ENCODE measurements at places on chromosomes 3 and 15. TPM values are rescaled to one million over a fixed set of nuclear protein-coding genes. Genes with fewer than 3 reads are reported as not detected.

CYP1A2 gene
- not detected for total RNA-seq

WDR49 gene
- 0.53 TPM for total RNA-seq

DNA sequence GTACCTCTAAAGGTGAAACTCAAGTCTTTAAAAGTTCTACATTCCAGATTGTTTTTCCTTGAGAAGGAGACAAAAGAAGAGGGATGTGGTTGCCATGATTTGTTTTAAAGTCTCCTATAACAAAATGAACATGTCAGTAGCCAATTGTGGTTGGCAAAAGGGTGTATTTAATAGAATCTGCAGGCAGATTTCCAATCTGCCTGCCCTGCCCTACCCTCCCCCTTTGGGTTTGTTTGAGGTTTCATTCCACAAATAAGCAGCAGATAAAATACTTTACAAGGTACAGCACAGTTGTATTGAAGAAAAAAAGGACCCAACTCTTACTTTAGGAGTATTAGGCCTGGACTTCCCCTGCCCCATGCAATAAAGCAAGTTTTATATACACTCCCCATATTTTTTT is 59.5 kb downstream of the MLH1 start:
- no peaks in the 10 kb centered on the region for H3K4me1 ChIP-seq
- peaks cover 50% of the 10 kb centered on the region for H3K36me3 ChIP-seq
- no peak overlapping the region for H3K27ac ChIP-seq
- H3K27me3 ChIP-seq, result no peaks in the 10 kb centered on the region

GRCh38 chr15:74901612-74902063 is 5.0 kb downstream of the FAM219B start:
- DNase-seq, result peak; percentile 73
- H3K36me3 ChIP-seq, result peaks cover 51% of the 10 kb centered on the region
- peak overlapping the region; percentile 39 for H3K27ac ChIP-seq
- peaks cover 37% of the 10 kb centered on the region for H3K4me1 ChIP-seq

GRCh38 chr3:47601281-47601680 is 22.6 kb upstream of the CSPG5 start:
- no peak overlapping the region for H3K27ac ChIP-seq
- DNase-seq, result no peak

DNA sequence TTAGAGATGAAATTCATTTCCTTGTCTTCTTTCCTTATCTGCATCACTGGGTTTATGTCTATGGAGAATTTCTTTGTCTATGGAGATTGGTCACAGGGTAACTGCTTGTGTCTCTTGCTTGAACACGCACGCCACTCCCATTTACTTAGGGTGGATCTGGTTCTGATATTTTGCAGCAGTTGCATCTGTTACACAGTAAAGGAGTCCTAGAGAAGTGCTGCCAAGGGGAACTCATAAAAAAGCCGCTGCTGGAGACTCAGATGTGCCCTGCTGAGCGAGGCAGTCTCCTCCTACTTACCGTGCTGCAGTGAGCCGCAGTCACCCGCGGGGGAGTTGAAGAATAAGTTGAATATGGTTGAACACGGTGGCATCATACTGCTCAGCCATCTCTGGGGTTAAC is 105.2 kb upstream of the KLHL25 start:
- peaks cover 6% of the 10 kb centered on the region for H3K27me3 ChIP-seq
- H3K36me3 ChIP-seq, result no peaks in the 10 kb centered on the region
- H3K4me1 ChIP-seq, result no peaks in the 10 kb centered on the region
- DNase-seq, result no peak
- H3K4me3 ChIP-seq, result no peak overlapping the region
- no peak overlapping the region for H3K27ac ChIP-seq

DNA sequence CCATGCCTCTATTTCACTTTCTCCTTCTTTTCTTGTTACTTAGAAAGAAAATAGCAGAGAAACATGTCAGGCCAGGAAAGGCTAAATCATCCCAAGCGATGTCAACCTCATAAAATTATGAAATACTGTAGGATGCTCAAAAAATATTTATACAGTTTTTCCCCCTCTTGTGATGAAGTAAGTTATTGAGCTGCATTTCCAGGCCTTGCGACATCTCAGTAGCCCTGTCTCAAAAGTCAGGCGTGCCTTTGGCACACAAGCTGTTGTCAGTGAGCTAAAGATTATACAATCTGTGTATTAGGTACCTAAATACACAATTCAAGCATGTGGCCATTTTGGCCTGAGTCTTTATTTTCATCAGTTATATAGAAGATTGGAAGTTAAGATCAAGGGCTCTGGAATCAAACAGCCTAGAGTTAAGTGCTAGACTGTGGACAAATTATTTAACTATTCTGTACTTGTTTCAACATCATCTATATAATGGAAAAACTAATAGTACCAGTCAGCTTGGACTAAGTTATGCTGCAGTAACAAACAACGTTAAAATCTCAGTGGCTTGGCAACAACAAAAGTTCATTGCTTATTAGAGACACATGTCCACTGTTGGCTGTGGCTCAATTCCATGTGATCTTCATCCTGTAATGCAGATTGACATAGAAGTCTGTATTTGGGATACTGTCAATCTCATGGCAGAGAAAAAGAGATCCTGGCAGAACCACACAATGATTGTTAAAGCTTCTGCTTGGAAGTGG is 406.4 kb upstream of the PROK2 start:
- DNase-seq, result no peak
- H3K4me3 ChIP-seq, result no peak overlapping the region
- no peaks in the 10 kb centered on the region for H3K4me1 ChIP-seq
- no peak overlapping the region for H3K27ac ChIP-seq
- H3K36me3 ChIP-seq, result no peaks in the 10 kb centered on the region
- no peaks in the 10 kb centered on the region for H3K27me3 ChIP-seq

GRCh38 chr3:43855674-43856299 is 165.0 kb downstream of the ABHD5 start:
- no peak overlapping the region for H3K27ac ChIP-seq
- H3K27me3 ChIP-seq, result peaks cover 15% of the 10 kb centered on the region
- H3K36me3 ChIP-seq, result no peaks in the 10 kb centered on the region
- DNase-seq, result peak; percentile 14
- no peak overlapping the region for H3K4me3 ChIP-seq

GRCh38 chr15:25339431-25339830 is 99.4 kb downstream of the UBE3A start:
- no peaks in the 10 kb centered on the region for H3K27me3 ChIP-seq
- H3K27ac ChIP-seq, result no peak overlapping the region
- no peaks in the 10 kb centered on the region for H3K4me1 ChIP-seq
- no peak for DNase-seq

All from CD4-positive, alpha-beta memory T cell (primary cell).